Caudate nucleus (tissue), 63 donors: ENCODE measurements at places on chromosomes 7 and 10.

DNA sequence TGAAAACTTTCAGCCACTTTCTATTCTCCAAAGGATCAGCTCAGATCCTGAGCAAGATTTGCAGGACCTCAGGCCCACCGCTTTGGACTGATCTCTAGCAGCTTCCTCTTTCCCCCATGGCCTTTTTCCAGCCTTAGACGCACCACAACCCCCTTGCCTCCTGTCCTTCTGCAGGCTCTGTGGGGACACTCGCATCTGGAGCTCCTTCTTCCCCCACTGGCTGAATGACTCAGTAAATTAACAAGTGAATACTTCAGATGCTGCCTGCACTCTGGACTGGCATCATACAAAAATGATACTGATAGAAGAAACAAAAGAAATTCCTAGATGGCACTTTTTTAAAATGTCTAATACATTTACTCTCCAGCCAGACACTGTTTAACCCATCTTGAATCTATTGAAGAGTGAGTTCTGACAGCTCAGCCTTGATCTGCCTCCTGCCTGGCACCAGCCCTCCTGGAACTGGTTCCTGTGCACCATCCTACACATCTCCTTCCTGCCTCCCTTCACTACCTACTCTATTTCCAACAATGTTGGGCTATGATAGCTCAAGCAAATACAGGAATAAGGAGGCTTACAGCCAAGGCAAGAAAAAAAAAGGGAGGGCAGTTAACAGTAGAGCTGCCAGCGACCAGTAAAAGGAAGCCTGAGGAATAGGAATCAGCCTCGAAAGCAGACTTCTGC, 3.3 kb downstream of the FRMPD2 start:
- no peak for DNase-seq

DNA sequence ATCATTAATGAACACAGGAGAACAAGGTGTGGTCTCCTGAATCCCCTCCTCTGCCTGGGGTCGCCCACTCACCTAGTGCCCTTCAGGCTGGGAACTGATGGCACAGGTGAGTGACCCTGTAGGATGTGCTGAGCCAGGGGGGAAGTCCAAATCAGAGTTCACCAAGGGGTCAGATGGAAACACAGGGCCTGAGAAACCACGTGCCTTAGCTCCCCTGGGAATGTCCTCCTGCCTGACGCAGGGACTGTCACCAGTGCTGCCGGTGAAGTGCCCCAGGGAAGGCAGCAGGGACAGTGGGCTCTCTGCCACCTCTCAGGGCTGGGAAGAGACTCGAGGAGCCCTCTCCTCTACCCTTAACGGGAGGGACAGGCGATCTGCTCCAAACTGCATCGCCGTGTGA, 5.8 kb upstream of the PYROXD2 start:
- DNase-seq, result no peak

- no peak for DNase-seq
Observed at GRCh38 chr7:52472006-52472620, 563.3 kb upstream of the POM121L12 start.

GRCh38 chr7:118057404-118057803, 126.6 kb upstream of the LSM8 start:
- DNase-seq, result no peak

DNA sequence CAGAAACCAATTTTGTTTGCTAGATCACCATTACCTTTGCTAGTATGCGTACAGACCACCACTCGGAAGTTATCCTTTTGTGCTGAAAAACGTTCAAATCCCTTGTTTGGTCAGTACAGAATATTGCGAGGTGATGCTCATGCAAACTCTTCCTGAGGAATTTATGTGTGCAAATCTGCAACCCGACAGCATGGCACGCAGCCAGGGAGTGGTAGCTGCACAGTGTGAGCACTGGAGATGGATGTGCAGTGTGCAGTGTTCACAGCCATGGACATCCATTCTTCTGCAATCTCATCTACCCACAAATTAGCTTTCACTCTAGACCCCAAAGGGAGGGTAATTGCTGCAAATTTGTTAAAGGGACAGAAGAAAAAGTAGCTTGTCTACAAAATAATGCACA, 72.2 kb downstream of the CACUL1 start:
- DNase-seq, result no peak

- DNase-seq, result no peak
Observed at GRCh38 chr10:47078393-47079203, 167.4 kb downstream of the PTPN20 start.

- no peak for DNase-seq
Observed at GRCh38 chr7:75892634-75893272, 13.9 kb downstream of the RHBDD2 start.

- no peak for DNase-seq
Observed at GRCh38 chr10:16960551-16960950, 143.3 kb upstream of the RSU1 start.

GRCh38 chr7:32519763-32520162, 24.5 kb downstream of the AVL9 start:
- no peak for DNase-seq

- DNase-seq, result no peak
Observed at GRCh38 chr10:127802531-127803095, 65.6 kb downstream of the FOXI2 start.

GRCh38 chr10:49005270-49005669, 65.6 kb upstream of the LRRC18 start:
- no peak for DNase-seq

- no peak for DNase-seq
Observed at GRCh38 chr10:130062976-130063375, 47.7 kb downstream of the C10orf143 start.

GRCh38 chr10:10794046-10794445, 223.6 kb upstream of the CELF2 start:
- DNase-seq, result no peak

DNA sequence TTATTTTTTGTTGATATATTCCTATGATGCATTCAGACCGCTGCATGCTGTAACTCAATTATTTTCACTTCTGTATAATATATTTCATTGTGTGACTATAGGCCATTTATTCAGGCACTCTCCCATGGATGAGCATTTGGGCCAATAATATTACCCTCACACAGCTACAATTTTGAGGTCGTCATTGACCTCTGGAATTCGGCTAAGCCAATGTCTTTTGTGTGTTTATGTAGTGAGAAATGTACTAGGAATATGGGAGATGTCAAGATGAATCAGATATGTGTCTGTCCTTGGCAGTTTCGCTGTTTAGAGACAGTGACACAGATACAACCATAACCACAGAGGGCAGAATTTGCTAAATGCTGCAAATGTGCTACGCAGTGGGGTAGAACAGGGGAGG, 474.2 kb downstream of the ADRA2A start:
- no peak for DNase-seq

GRCh38 chr7:7427363-7427762, 108.3 kb downstream of the COL28A1 start:
- peak; percentile 1 for DNase-seq

- DNase-seq, result no peak
Observed at GRCh38 chr10:78177491-78178185, 144.0 kb downstream of the RPS24 start.

- no peak for DNase-seq
Observed at GRCh38 chr7:31860925-31861324, 173.9 kb downstream of the PPP1R17 start.

DNA sequence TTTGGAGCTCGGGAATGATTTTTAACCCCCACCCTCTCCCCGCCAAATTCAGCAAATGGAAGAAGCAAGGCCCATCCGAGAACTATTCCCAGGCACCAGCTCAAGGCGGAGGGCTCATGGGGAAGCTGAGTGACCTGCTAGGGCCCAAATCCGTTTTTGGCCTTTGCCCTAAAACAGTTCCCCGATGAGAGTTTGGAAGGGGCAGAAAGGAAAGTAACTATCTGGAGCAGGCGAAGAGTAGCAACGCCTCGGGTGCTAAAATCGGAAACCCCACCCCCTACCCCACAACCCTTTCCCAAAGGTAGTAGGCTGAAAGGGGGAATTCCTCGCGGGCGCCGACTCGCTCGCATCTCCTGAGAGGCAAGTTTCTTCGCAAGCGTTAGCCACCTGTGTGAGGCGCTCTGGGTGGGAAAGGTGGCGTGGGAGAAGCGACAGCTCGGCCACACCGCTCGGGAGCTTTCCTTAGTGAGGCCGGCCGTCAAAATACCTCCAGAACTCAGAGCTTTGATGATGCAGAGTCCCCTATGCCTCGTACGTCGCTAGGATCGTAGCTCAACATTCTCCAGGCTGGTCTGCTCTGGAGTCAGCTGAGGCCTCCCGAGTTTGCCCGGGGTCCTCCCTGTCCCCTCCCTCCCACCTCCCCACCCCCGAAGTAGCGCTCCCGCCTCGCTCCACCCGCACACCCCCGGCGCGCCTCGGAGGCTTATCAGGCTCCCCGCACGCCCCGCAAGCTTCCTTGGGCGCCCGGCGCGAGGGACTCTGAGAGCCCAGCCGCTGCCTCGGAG, 642 bp upstream of the PRKG1 start:
- DNase-seq, result no peak

- DNase-seq, result no peak
Observed at GRCh38 chr10:30510932-30511700, 77.1 kb downstream of the MAP3K8 start.

GRCh38 chr10:121311812-121312443, 286.3 kb downstream of the FGFR2 start:
- DNase-seq, result no peak

DNA sequence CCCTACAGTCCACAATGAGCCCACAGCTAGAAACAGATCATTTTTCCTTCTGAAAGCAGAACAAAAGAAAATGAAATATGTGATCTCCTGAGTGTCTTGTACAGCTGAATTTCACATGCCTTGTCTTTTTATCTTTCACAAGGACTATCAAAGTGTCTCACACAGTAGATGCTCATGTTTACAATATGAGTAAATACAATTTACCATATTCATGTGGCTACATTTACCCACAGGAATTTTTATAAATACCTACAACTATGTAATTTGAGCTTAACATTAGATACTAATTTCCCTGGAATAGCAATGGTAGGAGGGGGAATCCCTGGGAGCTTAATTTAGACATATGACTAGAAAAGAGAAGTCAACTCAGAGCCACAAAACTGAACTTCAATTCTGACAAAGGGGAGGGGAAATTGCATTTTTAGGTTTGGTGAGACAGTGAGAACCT, 186.2 kb downstream of the MACC1 start:
- no peak for DNase-seq

DNA sequence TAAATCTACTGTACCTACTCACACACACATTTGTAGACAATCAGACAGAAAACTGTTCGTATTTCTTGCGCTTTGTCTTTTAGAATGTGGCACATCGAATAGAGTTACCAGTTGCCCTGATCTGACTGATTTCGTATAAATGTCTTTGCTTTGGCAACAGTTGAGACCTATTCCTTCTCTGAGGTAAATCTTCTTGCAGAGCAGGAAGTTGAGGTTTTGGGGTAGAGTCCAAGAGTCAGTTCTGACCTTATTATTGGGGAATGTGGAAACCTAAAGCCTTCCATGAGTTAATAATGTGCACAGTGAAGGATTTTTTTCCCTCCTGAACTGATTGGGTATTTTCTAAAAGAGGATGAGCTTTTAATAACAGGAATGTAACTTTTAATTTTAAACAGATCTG, 135.3 kb downstream of the KIAA1217 start:
- no peak for DNase-seq

DNA sequence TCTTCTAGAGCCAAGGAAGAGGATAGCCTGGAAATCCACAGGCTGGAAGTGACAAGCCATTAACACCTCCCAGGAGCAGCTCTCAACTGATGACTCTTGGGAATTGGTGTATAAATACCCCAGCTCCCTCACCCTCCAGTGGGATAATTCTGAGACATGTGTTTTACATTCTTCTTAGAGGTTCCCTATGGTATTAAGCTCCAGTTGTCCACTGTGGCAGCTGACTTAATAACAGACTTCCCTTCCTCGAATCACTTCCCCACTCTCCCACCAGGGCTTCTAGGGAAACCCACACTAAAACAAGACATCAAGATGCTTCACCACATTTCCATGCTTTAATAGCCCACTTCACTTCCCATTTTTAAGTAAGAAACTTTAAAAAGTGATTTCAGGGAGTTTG, 47.2 kb downstream of the FAM107B start:
- no peak for DNase-seq

- DNase-seq, result no peak
Observed at GRCh38 chr7:76108540-76109233, 60.8 kb downstream of the MDH2 start.

DNA sequence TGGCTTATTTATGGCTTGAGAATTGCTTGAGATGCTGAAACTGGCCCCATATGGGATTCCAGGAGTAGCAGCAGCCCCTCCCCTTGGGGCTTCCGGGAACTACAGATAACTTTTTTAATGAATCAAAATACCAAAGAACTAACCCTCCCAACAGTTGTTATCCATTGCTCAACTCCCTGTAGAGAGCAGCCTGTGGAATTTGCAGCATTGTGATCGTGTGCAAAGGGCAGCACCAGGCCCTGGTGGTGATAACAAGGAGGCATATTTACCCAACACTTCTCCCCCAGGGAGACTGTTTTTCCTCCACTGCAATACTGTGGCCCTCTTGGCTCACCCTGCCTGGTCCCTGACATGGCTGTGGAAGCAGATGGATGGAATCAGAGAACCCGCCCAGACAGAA, 196.2 kb downstream of the PLXNA4 start:
- DNase-seq, result no peak

DNA sequence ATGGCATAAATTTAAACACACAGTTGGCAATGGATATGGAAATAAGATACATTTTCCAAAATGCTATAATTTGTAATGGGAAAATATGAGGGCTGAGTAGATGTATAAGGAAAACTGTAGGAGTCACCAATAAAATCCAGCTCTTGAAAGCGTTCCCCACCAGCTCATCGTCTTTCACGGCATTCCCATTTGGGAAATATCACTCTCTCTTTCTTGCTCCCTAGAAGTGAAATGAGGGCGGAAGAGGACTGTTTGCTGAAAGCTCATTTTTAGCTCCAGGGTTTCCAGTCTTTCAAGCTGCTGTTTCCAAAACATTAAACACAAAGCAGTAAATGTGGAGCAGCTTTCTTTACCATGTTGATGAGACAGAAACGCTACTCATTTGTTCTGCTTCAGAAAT, 104.6 kb upstream of the SFMBT2 start:
- DNase-seq, result no peak
